Adrenal gland (tissue), 19 donors: ENCODE measurements at places on chromosomes 2 and 18. TPM values are rescaled to one million over a fixed set of nuclear protein-coding genes. Genes with fewer than 3 reads are reported as not detected.
A peak's percentile ranks its signal among the peaks of the same experiment; 100 is the strongest.

RFTN2 gene
- total RNA-seq = 15.4 TPM

ARL4C gene
- total RNA-seq = 7.5 TPM

LYG1 gene
- total RNA-seq = not detected

QPCT gene
- total RNA-seq = 115 TPM

DNAJC27 gene
- total RNA-seq = 7.3 TPM

CRYGC gene
- total RNA-seq = not detected

NAT8 gene
- total RNA-seq = not detected

TOGARAM2 gene
- 1.7 TPM for total RNA-seq

IL1RN gene
- 0.22 TPM for total RNA-seq

MREG gene
- 6.1 TPM for total RNA-seq

CD226 gene
- total RNA-seq = 2.3 TPM

LHCGR gene
- total RNA-seq = 0.14 TPM

- no peak for DNase-seq
These were observed 123.3 kb upstream of the NYAP2 start for GRCh38 chr2:225276207-225276606.

DNA sequence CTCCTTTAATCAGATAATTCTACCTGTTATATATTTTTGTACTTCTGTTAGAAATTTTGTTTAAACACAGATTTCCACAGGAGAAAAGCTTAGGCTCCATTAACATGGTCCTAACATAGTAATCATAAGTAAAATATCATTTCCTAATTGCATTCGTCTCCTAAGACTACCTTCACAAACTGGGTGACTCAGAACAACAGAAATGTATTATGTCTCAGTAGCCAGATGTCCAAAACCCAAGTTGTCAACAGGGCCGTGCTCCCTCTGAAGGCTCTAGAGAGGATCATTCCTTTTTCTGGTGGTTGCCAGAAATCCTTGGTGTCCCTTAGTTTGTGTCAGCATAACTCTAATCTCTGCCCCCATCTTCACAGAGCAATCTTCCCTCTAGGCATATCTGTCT, 5.4 kb downstream of the FBXO15 start:
- no peak for DNase-seq

DNA sequence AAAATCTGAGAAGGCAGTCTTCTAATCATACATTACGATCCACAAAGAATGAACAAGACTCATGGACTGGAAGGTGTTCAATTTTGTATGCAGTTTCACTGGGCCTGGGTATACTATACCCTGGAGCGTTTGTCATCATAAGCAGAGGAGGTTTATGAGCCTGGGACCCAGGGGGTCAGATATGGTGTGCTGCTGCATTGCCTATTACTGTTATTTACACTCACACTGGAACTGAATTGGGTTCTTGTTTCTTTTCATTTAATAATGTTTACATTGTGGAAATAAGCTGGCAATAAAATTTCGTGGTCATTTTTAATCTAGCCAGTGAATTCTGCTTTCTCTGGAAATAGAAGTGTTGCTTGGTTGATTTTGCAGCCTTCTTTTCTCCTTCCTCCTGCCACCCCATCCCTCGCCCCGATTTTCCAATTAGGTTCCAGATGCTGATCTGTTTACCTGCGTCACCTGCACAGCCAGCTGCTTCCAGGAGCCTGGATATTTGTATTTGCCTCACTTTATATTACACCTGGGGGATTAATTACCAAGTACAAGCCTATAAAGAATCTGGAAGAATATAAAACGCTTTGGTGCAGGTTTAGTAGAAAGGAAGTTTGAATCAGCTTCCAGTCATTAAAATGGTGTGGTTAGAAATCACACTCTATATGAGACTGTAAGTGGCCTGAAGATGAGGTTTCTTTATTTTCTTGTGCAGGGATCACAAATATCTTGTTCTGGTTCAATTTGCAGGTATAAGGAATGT, 234.4 kb downstream of the SOCS6 start:
- no peak for DNase-seq

DNA sequence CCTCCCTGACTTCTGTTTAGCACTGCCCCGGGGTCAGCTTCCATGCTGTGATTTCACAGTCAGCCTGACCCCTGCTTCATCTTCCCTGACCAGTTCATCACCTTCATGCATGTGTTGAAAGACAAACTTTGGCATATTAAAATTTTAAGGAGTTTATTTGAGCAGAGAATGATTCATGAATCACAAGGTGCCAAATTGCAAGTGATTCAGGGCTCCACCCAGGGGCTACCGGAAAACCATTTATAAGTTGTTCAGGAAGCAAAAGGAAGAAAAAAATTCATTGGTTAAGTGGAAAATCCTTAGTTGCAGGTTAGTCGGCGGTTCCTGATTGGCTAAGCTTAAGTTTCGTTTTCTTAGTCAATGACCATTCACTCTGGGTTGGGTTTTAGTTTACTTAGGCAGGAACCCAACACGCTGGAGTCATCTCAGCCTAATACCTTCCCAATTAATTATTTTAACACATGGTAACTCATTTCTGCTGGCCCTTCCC, 10.6 kb downstream of the IL1F10 start:
- DNase-seq = no peak

GRCh38 chr18:51724790-51725721, 527.6 kb upstream of the MEX3C start:
- no peak for DNase-seq

DNA sequence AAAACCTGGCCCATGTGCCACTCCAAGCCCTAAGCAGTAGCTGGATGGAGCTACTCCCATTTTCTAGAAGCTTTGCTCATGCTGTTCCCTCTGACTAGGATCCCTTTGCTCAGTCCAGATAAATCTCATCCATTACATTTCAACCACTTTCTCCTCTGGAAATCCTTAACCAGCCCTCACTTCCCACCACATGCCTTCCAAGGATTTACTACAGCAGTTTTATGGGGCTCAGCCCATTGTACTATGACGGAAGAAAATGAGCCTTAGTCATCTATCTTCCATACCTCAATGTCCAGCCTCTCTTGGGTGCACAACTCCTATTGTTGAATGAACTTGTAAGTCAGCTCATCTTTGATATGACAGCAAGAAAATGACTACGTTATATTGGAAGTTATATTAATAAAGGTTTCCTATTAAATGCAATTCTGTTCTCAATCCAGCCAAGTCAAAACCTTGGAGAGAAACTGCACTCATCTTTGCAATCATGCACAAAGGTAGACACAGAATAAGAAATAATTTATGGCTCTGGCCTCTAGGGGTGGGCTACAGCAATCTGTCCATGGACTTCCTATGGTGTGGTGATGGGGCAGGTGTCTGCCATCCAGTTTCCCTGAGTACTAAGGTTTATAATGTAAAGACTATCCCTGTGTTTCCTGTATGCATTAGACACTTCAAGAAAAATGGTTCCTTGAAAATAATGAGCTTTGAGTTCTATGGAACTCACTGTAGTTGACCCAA, 3.4 kb downstream of the B4GALT6 start:
- no peak for DNase-seq

DNA sequence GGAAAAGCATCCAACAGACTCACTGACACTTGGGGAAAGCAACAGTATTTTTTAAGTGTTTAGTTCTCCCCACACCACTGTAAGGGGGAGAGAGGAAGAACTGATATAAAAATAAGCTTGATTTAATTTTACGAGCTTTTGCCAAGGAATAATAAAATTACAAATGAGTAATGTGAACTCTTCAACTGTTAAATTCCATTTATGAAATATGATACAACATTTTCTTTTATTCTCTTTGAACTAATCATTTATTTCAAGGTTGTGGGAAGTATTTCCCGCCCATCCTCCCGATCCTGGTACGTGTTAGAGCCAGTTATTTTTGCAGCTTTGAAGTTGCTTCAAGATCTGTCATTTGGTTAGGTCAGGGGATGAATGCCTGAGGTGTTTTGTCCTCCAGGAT, 35.2 kb downstream of the WDPCP start:
- peak; percentile 48 for DNase-seq

- DNase-seq = no peak
These were observed 162.9 kb downstream of the NAPG start for GRCh38 chr18:10688766-10689165.

GRCh38 chr18:78564518-78564917, 415.1 kb upstream of the SALL3 start:
- DNase-seq = no peak

DNA sequence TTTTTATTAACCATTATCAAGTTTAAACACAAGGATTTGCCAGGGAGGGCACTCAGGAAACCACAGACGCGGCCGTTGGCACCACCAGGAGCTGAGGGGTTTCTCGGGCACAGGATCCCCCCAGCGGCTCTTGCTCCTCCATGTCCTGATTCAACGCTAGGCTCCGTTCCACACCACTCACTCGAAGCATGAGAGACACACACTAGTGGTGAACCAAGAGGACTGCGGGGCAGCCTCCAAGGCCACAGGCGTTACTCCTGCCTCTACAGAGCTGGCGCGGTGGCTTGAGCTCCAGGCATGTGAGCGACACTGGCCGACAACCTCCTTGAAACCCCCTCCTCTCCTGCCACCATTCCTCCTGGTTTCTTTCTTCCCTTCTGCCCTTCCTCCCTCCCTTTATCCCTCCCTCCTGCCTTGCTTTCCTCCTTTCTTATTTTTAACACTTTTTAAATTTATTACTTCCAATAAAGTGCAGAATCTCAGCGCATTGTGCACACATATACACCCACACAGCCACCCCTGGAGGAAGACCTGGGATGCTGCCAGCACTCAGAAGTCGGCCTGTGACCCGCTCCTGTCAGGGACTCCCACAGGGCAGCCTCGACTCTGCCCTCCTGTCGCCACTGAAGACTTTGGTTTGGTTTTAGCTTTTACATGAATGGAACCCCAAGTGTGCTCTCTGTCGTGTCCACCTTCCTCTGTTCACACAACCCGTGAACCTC, 21.7 kb downstream of the COX7A2L start:
- peak; percentile 46 for DNase-seq

DNA sequence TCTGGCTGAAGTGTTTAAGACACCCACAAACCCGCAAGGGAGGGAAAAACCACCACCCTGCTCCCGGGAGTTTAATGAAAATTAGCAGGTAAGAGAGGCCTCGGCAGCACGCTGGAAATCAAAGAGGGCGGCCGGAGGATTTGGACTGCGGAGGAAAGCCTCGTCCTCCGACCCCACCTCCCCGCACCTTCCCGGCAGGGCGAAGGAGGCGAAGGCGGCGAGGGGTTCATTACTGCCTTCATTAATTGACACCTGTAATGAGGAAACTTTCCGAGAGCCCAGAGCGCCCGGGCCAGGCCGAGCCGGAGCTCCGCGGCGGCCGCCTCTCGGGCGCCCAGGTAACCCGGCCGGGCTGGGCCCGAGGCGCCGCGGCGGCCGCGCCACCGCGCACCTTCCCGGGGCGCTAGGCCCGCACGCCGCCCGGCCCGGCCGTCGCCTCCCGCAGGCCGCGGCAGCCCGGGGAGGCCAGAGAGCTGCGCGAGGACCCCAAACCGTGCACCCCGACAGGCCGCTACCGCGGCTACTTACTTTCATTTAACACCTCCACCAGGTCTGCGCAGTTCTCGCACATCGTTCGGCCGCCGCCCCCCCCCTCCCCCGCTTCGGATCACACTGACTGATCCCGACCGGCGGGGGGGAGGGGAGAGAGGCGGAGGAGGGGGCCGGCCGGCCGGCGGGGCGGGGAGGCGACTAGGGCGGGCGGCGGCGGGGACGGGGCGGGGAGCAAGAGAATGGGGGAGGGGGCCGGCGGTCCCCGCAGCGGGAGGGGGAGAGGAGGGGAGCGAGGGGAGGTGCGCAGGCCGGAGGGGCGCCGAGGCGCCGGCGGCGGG, 550 bp downstream of the USP34 start:
- peak; percentile 95 for DNase-seq

DNA sequence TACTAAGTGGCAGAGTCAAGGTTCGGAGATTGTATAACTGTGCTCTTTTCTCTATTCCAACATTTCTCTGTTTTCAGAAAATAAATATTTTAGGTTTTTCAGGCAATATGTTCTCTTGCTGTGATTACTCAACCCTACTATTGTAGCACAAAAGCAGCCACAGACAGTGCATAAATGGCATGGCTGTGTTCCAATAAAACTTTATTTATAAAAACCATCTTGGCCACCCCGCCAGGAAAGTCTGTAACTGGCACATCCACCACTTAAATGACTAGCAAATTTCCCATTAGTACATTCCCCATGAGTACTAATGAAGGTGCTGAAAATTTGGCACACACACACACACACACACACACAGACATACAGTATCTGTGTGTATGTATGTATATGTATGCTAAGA, 30.8 kb upstream of the PARD3B start:
- DNase-seq = no peak

DNA sequence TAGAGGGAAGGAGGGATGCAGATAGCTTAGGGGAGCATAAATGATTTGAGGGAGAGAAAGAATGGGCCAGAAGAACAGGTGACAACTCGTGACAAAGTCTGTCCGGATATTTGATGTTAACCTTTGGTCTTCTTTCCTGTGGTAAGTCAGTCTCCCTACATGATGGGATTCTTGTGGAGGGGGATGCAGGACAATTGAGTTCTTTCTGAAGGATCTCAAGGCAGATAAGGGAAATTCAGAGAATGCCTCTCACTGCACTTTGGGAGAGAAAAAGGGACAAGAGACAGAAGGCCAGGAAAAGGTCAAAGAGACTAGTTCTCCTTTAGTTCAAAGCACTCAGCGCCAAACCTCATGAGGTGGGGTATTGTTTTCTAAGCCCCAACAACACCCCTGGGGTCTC, 34.2 kb downstream of the FBXO36 start:
- DNase-seq = no peak

- DNase-seq = no peak
These were observed 86.2 kb downstream of the MBP start for GRCh38 chr18:77046409-77046808.

DNA sequence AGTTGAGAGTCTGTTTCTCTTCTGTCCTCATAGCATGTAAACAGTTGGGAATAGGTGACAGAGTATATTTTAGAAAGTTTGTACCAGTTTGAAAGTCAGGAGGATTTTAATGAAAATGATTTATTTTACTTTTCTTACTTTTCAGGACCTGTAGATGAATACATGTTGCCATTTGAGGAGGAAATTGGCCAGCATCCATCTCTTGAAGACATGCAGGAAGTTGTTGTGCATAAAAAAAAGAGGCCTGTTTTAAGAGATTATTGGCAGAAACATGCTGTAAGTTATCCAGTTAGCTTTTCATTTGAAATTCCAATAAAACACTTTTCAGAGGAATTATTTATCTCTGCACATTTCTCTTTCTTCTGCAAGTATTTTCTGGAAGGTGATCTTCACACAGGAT, 81.1 kb downstream of the ACVR2A start:
- DNase-seq = no peak

GRCh38 chr2:240689975-240690374, 1.7 kb upstream of the AQP12A start:
- peak; percentile 5 for DNase-seq
